ENCODE measurements at places on chromosomes 12 and 14.

DNA sequence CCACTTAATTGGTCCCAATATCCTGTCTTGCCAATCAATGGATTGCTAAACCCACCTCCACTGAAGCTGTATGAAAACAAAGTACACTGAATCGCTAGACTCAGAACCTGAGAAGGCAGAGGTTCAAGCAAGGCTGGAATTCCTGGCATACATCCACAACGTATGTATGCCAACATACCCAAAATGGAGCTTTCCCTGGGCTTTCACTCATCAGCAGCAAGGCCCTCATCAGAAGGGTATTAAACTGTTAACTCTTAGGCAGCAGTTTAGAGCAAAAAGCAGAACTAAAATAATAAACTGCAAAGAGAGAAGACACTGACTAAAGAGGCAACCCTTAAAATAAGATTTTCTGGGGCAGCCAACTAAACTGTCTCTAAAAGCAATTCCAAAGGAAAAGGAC, 13.6 kb downstream of the MED13L start:
- DNase-seq: no peak

DNA sequence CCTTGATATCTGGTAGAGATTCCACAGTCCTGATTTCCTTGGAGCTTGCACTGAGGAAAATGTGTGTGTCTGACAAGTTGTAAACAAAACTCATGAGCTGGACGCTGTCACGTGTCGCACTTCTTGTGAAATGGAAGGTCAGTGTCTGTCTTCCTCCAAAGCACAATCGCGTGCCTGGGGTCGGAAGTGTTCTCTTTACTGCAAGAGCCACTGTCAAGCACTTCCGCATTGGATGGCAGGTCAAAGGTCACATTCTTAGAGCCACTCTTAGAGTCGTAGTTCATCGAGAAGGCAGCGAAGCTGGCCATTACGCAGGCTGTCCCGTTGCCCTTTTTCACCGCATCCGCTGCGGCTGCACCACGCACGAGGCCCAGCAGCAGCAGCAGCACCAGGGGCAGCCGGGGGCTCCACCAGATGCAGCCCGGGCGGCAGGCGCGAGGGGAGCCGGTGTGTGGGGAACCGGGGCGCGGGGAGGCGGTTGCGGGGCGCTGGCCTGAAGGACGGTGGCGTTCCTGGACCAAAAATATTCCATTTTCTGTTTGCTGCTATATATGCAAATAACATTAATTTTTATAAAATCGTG, 45.0 kb downstream of the LRTM2 start:
- no peak for DNase-seq

DNA sequence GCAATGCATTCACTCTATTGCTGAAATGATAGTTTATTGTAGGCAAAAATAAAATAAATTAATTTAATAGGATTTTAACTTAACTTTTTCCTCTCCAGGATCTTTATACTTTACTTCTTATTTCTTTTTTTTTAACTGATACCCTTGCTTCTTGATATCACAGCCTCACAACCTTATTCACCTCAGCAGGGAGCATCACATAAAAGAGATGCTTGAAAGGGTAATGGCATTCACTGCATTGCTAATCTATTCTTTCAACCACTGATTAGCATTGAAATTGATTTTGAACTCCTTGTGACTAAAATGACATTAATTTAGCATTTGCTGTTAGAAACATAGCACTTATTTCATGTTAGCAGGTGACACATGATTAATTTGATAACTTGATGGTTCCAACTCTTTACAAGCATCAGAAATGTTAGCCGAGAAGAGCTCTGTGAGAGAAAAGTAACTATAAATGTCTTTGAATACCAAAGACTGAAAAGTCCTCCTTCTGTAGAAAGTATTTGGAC, 689.5 kb upstream of the MGAT4C start:
- DNase-seq: no peak

DNA sequence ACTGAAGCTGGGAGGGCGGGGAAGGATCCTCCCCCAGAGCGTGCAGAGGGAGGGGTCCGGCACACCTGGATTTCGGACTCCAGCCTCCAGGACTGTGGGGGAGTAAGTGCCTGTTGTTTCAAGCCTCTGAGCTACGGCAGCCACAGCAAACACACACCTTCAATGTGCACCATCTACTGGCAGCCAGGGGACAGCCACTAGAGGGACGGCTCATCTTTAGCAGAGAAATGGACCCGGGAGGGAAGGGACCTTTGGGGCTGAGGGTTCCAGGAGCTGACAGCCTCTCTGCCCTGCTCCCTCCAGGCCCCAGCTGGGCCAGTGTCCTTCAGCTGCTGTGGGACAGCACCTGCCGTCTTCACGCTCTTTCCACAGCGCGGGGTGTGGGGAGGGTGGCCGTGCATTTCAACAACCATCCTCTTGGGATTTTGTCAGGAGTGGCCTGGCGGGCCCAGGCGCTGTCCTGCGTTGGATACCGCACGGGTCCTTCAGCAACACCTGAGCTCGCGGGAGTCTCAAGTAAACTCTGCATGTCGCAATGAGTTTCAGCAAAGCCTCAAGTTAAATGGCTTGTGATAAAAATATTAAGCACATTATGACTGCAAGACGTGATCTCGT, 209.2 kb upstream of the C14orf180 start:
- no peak for DNase-seq

- no peak for DNase-seq
Observed at GRCh38 chr14:76713121-76713520, 48.1 kb upstream of the VASH1 start.

DNA sequence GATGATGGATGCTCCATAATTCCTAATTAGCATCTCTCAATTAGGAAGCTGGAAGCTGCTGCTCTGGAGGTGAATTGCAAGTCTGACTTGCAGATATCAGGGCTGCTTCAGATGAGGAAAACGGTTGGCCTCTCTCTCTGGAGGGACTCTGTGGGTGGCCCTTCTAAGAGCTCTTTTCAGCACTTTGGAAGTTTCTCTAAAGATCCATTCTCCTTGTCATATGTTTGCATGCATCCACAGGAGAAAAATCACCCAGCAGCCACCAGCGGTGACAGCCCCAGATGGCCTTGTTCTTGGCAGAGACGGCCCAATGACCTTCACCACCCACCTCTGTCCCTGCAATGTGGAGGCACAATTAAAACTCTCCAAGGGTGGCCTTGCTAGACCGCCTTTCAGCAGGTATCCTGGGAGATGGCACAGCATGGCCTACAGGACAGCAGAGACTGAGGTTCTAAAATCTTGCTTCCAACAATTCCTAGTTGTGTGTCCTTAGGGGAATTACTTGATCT, 42.3 kb downstream of the KSR2 start:
- DNase-seq: no peak

DNA sequence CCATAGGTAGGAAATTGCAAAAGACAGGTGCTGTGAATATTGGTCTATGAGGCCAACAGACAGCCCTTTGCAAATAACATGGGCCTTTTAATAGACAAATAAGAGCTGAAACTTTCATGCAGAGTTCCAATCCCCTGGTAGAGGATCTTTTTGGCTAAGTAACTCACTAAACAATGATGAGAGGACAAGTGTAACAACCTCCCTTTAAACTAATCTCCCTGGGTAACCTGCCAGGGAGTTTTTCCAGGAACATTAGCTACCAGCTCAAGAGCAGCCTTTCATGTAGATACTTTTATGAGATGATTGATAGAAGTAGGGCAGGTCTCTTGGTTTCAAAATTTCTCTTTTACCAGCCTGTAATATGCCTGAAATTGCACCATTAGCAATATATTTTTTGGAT, 13.8 kb upstream of the CACNA1C start:
- DNase-seq: no peak

GRCh38 chr14:25055992-25056687, 6.2 kb upstream of the STXBP6 start:
- no peak for DNase-seq

- no peak for DNase-seq
Observed at GRCh38 chr12:59587710-59588109, 8.1 kb upstream of the SLC16A7 start.

DNA sequence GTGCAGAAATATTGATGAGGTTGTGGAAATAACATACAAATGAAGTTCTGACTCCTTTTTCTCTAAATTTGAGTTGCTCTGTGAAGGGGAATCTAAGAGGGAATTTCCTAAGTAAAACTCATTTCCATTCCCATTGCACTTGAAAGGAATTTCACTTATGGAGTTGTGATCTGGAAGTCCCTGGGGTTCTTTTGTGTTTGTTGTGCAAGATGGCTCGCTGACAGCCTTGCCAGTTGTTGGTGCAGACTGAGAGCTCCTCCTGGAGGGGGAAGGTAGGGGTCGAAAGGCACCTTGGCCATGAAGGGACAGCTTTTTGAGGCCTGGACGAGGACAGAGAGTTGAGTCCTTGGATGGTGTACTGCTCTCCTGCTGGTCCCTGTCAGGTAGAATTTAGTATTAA, 72.0 kb downstream of the C12orf56 start:
- no peak for DNase-seq

GRCh38 chr14:70020352-70021170, 141.3 kb downstream of the SMOC1 start:
- DNase-seq: no peak

- no peak for DNase-seq
Observed at GRCh38 chr12:79452906-79453305, 237.9 kb downstream of the PAWR start.

- no peak for DNase-seq
Observed at GRCh38 chr14:94403312-94403932, 15.0 kb upstream of the SERPINA1 start.

DNA sequence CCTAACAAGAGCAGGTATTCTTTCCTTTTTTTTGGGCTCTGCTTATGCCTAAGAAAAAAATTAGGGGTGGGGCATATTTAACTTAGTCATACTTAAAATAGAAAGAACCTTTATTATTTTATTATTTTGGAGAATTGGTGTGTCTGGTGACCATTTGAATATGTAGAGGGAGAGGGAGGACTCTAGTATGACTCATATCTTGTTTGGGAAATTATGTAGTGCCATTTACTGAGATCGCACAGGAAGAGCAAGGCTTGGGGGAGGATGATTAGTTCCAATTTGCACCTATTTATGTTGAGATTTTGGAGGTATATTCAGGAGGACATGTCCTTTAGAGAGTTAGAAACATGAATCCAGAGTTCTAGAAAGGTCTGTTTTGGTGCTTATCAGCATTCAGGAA, 9.9 kb downstream of the ZNF410 start:
- DNase-seq: no peak

- DNase-seq: no peak
Observed at GRCh38 chr14:77158882-77159255, 17.3 kb upstream of the ZDHHC22 start.

- DNase-seq: no peak
Observed at GRCh38 chr14:104894331-104895206, 29.5 kb downstream of the CEP170B start.

DNA sequence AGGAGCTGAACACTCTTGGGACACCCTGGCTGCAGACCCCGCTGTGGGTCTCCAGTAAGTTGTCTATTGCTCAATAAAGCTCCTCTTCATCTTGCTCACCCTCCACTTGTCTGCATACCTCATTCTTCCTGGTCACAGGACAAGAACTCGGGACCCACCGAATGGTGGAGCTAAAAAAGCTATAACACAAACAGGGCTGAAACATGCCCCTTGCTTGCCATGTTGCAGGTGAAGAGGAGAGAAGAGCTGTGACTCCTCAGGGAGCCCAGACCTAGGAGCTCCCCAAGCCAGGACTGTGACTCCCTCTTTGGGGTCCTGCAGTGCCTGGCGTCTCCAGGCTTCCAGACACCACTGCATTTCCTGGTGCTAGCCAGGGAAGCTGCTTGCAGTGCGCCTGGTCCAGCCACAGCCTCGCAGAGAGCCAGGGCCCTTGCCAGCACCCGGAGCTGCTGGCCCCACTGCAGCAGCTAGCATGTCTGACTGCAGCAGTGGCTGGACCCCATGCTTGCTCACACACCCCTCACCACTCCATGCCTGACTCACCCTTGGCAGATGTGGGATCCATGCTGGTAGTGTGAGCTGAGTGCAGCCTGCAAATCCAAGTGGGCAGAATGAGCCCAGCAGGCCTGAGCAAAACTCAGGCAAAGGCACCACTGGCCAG, 37.1 kb upstream of the OR5AU1 start:
- DNase-seq: no peak

DNA sequence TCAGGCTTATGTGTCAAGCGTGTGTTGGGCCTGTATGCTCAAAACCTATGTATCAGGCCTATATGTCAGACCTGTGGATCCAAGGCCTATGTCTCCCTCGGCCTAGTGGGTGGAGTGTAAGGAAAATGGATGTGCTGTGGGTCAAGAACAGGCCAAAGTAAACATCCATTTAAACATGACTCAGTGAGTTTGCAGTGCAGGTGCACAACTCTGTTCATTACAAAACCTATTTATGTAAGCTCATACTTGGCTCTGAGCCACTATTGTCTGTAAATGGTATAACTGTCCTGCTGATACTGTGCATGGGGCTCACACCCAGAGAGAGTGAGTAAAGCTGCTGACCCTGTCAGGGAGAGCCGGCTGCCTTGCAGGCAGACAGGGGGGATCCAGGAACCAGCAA, 249.7 kb upstream of the AVPR1A start:
- DNase-seq: no peak

DNA sequence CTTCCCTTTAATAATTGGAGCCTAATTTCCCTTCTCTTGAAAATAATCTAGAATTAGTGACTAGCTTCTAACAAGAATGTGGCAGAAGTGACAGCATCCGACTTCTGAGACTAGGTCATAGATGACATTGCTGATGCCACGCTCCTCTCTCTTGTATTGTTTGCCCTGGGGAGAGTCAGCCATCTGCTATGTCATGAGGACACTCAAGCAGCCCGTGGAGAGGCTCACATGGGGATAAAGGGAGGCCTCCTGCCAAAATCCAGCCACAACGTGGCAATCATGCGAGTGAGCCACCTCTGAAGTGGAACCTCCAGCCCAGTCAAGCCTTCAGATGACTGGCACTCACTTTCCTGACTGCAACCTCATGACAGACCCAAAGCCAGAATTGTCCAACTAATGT, 54.2 kb upstream of the LRRK2 start:
- DNase-seq: no peak

DNA sequence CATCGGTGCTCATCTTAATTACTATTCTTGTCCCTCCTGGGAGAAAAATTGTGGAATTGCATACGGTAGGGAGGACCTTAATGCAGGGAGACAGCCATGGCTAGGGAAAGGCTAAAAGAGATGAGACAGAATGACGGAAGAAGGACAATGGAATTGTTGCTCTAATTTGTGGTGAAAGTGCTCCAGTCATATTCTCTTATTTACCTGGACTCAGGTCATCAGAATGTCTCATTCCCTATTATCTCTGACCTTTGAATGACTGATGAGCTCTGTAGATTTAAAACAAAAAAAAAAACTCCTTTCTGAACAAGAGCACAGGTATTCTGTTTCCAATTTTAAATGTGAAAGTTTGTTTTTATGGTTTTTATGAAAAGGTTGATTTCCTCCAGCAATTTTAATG, 8.6 kb upstream of the EPS8 start:
- no peak for DNase-seq

- DNase-seq: no peak
Observed at GRCh38 chr12:119090865-119091264, 87.9 kb upstream of the HSPB8 start.

- DNase-seq: no peak
Observed at GRCh38 chr14:79598339-79598738, 613.0 kb downstream of the DIO2 start.

DNA sequence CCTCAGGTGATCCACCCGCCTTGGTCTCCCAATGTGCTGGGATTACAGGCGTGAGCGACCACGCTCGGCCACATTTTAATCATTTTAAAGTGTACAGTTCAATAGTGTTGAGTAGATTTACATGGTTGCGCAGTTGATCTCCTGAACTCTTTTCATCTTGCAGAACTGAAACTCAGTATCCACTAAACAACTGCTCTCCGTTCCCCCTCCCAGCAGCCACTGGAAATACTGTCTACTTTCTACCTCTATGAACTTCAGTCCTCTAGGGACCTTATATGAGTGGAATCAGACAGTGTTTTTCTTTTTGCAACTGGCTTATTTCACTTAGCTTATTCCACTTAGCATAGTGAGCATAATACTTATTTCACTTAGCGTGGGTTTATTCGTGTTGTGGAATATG, 53.7 kb downstream of the KCTD10 start:
- DNase-seq: no peak
